ENCODE measurements at places on chromosomes 13 and 19.
A peak's percentile ranks its signal among the peaks of the same experiment; 100 is the strongest.

- DNase-seq: no peak
Measured at GRCh38 chr13:101082441-101082840, 333.9 kb downstream of the NALCN start.

DNA sequence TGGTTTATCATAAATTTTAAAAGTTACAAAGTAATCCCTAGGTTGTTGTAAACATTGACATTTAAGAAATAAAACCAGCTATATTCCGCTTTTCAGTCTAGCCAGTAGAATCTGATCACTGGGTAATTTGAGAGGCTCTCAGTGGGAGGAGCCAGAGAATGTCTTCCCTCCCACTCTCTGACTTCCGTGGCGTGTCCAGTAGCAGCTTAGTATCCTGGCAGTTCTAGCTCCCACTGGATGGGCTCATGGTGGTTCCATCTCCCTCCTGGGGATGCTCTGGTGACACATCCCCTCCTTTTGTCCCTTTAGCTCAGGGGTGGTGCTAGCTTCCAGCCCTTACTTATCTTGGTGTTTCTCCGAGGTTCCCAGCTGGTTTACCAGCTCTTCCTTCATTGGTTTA is 34.5 kb downstream of the MTUS2 start:
- DNase-seq: no peak

DNA sequence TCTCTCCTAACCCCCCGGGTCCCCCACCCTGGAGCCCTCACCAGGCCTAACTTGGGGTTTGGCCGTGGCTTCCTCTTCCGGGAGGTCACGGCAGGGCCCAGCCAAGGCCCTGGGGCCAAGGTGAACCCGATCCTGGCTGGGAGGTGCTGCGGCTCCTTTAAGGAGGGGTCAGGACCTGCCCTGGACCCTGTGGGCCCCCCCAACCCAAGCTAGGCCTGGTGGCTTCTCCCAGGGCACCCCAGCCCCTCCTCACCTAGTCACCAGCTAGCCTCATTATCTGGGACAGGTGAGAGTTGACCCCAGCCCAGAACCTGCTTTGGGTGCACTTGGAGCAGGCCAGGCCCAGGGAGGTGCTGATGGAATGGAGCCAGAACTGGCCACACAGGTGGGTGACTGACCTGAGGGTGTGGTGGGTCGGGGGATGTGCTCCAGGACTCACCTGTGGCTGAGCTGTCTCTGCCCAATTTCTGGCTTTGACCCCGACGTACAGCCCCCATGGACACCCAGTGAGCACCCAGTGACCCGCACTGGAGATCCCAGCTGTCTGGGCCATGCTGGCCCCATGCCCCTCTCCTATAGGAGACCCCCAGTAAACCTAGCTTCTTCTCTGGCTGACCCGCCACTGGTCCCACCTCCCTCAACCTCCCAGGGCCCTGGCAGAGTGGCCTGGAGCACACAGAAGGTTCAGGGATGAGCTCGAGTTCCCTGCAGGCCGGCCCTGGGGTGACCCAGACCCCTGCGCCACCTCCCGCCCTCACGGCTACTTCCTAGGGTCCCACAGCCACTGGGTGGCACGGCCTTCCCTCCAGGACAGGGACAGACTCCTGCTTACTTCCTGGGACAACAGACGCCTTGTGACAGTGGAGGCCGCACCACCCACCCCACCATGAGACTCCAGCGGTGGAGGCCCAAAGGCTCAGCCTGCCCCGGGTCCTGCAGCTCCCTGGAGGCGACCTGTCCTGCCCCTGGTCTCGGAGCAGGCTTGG is 6.7 kb upstream of the MKNK2 start:
- DNase-seq: no peak

DNA sequence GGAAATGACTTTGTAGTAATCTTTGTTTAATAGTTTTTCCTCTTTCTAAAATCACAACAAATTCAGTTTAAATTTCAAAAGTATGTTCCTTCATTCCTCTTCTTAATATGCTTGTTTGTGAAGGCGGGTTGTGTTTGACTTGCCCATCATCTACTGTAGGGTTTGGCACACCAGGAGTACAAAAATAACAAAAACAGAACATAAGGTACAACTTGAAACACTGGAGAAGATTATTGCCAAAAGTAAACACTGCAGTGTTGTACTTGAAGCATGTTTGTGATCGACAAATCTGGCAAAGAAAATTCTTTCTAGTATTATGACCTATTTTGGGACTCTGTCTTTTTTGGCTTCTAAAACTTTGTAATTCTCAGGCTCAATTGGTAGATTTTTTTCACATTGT is 518.6 kb downstream of the SLITRK5 start:
- no peak for DNase-seq

DNA sequence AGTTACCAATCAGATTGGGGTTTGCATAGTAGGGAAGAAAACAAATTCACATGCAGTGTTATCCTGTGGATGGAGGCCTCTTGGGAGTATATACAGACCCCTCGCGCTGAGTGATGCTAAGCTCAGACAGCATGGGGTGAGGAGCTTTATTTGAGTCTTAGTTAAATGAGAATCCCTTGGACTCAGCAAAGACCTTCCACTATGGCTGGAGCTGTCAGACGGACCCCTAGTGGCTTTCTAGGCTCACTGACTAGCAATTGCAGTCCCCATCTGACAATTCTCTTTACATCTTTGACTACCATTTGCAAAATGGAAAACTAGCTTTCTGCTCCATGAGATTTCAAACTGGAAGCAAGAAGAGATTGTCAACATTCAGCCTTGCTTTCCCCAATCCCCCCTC is 90.4 kb downstream of the STOML3 start:
- no peak for DNase-seq

GRCh38 chr13:32881777-32882145 is 134.5 kb upstream of the KL start:
- DNase-seq: peak; percentile 53

DNA sequence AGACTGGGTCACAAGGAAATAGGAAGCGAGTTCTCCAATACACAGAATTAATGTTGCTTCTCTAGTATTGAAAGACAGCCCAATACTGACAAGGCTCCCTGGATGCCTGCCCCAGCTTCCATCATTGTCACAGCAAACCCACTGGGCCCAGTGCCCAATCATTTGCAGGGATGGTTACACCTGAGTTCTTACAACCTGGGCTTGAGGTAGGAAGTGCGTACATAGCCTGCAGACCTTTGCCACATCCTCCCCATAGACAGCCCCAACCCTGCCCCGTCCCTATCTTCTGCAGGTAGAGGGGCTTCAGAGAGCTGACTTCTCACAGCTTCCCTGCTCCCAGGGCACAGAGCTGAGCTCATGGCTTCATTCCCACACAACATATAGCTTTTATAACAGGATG is 108.1 kb upstream of the UBL3 start:
- DNase-seq: no peak

- no peak for DNase-seq
Measured at GRCh38 chr19:18789883-18790565, 1.1 kb downstream of the COMP start.

DNA sequence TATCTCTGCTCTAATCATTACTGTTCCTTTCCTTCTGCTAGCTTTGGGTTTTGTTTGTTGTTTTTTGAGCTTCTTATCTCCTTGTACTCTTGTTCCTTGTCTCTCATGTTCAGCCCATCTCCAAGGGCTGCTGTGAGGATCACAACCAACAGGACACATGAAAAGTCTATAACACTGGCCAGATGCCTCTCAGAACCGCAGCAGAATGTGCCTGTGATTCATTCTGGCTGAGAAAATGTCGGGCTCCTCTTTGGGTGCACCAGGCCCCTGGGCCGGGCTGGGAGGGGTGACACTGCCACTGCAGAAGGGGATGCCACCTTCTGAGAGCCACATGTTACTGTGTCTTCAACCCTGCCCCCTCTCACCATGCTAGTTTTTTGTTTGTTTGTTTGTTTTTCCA is 48.0 kb downstream of the GGACT start:
- DNase-seq: no peak

DNA sequence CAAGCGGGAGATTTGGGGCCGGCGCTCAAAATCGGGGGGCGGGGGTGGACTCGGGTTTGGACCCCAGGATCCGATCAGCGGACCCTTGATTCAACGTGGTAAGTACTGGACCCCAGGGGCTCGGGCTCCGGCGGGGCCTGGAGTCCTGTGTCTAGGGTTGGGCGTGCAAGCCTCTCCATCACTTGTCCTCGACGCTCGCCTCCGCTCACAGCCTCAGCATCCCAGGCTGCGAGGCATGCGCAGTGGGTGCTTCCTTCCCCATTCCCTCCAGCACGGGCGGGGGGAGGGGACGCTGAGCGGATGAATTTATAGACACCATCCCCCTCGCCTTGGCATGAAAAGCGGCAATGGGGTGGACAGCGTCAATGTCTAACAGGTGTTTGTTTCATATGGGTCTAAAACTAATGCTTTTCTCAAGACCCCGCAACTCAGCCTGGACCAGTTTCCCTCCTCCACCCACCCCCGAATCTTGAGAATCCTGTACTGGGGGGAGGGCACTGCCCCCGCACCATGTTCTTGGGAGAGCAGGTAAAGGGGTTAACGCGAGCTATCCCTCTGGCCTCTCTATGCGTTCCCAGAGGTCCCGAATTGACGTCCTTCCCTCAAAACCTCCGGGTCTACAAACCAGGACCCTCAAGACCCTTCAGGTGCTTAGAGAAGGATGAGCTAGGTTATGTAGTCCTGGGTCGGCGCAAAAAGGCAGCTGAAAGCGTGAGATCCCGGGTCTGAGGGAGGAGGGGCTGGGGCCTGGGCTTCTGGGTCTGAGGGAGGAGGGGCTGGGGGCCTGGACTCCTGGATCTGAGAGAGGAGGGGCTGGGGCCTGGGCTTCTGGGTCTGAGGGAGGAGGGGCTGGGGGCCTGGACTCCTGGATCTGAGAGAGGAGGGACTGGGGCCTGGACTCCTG is 579 bp downstream of the CPT1C start:
- DNase-seq: no peak

DNA sequence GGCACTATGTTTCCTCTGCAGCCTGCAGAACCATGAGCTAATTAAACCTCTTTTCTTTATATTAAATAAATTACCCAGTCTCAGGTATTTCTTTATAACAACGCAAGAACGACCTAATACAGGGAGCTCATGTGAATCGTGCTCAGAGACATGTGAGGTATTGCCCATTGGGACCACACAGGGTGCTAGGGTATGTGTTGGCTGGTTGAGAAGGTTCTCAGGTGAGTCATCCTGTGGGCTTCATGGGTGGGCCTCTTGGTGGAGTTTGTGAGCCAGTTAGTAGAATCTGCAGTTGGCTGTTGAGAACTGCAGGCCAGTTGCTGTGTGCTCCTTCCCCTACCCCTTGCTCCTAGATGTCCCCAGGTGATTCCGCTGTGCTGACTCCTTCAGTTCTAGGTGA is 163.0 kb downstream of the HS6ST3 start:
- DNase-seq: no peak

DNA sequence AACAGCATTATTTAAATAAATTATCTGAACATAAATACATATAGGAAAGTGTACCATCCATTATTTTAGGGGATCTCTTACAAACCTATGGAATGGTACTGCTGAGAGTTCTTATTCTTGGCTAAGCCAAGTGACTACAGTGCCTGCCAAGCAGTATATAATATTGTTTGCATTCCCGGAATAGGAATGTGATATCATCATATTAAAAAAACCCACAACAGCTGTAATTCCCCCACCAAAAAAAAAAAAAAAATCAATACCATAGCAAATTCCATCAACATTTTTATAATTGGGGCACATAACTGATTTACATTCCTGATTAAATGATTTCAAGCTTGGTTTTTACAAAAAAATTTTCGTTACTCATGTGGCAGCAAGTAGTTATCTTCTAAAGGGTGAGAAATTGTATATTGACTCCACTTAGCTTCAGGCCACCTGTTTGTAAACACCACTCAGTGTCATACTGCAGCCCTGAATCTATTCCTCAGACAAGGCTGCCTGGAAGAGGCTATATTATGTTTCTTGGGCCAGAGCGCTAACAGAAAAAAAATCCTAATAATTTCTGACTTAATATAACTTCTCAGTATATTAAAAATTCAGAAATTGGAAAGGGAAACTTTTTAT is 278.1 kb downstream of the DNAJC15 start:
- DNase-seq: no peak

DNA sequence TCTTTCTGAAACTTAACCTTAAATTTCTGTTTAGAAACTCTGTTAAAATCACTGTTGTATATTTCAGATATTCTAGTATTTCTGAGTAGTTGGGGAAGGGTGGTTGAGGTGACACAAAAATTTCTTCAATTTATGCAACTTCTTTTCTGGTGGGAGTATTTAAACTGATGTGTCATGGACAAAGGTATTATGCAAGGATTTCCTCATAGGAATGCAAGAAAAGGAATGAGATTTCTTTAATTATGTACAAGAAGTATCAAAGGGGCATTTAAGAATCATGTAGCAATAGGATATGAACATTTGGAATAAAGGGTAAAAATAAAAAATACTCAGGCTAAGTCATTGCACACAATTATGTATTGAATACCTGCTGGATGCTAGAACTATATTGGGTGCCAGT is 575.8 kb upstream of the KLF12 start:
- DNase-seq: no peak

DNA sequence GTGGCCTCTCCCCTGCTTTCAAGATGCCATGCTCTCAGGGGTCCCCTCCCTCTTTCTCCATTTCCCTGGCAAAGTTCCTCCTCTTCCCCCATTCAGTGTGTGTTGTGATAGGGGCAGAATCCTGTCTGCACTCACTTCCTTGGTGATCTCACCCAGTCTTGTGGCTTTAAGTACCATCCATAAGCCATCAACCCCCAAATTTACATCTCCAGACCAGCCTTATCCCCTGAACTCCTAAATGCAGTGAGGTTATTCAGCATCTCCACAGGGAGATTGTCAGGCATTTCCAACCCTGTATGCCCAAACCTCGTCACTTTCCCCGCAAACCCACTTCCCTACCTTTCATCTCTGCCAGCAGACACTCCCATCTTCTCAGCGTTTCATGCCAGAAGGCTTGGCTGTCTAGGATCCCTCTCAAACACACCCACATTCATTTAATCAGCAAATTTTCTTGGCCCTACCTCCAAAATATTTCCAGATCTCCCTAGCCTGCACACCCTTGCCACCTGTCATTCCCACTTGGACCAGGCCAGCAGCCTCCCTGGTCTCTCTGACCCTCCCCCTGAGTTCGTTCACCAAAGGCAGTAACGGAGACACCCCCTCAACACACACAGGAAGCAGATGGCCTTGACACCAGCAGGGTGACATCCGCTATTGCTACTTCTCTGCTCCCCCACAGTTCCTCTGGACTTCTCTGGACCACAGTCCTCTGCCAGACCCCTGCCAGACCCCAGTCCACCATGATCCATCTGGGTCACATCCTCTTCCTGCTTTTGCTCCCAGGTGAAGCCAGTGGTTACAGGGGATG is at the start of gene HCST:
TSS of gene HCST (plus strand) at position 676 of the 808 bp plus-strand sequence. CDS start at position 741, 65 bp downstream.
- no peak for DNase-seq

DNA sequence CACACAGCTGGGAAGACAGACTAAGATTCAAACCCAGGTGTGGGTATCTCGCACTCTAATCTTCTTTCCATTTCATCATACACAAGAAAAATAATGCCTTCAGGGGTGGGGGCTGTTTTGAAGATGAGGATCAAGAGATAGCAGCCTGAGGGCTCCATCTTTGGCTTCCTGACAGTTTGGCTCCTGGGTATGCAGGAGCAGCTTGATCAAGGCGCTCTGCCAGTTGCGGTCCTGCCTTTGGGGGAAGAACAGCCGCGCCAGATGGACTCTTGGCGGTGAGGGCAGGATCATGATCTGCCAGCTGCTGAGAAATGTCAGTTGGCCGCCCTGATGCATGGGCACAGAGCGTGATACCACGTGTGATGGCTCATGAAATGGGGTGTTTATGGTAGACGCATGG is 119.1 kb downstream of the IER2 start:
- no peak for DNase-seq
